ENCODE measurements at places on chromosomes 11 and 22.
A peak's percentile ranks its signal among the peaks of the same experiment; 100 is the strongest.

DNA sequence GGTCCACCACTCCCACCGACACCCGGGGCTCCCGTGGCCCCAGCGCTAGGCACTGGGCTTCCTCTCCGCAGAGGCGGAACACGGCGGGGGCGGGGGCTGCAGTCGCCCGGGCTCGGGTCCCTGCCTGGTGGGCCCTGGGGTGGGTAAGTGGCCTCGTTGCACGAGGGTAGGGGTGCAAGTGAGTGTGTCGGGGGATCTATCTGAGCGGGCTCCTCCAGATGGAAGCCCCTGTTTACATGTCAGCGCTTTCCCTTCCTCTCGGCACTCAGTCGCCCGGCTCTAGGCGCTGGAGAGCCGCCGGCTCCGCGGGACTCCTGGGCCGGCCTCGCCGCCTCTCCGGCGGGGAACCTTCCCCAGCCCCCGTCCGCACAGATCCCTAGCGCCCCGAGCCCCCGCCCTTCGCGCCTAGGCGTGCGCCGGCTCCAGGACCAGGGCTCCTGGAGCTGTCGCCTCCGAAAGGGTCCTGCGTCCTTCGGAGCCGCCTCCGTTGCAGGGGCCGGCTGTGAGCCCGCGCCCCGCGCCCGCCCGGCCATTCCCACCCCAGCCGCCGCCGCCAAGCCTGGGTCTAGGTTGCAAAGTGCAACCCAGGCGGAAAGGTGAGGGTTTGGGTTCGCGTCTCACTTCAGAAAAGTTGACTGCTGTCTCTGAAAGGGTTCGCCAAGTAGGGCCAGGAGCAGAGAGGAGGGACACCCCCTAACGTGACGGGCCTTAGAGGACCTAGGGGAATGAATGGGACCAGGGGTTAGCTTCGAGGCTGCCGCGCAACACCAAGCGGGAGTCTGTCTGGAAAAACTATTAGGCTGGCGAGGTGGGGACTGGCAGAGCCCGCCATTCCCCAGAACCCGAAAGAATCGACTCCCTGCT lies 978 bp downstream of the FLI1 start:
- DNase-seq, result peak; percentile 58

DNA sequence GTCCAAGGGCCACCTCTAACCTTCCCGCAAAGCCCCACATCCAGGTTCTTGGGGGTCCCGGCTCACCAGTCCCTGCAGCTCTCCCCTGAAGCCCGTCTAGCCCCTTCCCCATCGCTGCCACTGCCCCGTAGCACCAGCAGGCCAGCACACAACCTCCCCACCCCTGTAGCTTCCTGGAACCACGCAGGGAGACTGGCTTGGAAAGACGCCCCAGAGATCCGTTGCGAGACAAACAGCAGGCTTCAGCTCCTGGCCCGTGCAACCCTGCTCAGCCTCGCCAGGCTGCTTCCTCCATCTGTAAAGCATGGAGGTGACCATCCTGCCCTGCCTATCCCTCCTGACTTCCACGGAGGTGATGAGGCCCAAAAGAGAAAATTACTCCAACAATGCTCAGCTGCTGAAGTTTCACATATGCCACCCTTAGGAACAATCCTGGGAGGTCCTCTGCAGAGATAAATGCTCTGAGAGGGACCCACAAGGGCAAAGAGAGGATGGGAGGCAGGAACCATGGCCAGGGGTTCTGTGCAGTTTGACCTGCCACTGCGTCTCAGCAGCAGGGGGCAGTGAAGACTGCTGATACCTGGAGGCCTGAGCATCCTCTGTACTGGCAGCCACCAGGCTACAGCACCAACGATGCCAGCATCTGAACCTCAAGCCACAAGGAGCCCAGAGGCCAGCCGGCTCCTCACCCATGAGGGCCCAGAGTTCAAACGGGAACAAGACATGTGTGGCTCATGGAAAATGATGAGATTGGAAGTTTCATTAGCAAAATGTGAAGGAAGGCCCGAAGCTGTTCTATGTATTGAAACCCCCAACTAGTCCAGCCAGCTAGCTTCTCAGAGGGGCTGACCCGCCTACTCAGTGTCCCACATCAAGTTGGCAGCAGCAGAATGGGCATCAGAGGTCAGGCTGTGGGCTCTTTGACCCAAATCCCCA lies 16.1 kb downstream of the DGCR2 start:
- DNase-seq, result no peak

- DNase-seq, result no peak
Measured at GRCh38 chr22:35894937-35895708, 133.5 kb downstream of the RBFOX2 start.

GRCh38 chr22:20151276-20151588 lies 377 bp upstream of the CCDC188 start:
- no peak for DNase-seq

GRCh38 chr11:12797996-12798395 lies 123.8 kb downstream of the TEAD1 start:
- no peak for DNase-seq
